ENCODE measurements at places on chromosomes 3 and 15.

- no peak overlapping the region for H3K4me3 ChIP-seq
- no peaks in the 10 kb centered on the region for H3K4me1 ChIP-seq
- DNase-seq = peak; percentile 77
- peaks cover 21% of the 10 kb centered on the region for H3K36me3 ChIP-seq
These were observed 122.6 kb downstream of the LRIG1 start for GRCh38 chr3:66378256-66378655.

- no peak for DNase-seq
- no peaks in the 10 kb centered on the region for H3K36me3 ChIP-seq
- no peak overlapping the region for H3K4me3 ChIP-seq
- H3K27ac ChIP-seq = no peak overlapping the region
- no peaks in the 10 kb centered on the region for H3K27me3 ChIP-seq
These were observed 13.6 kb downstream of the C3orf20 start for GRCh38 chr3:14688525-14688924.

DNA sequence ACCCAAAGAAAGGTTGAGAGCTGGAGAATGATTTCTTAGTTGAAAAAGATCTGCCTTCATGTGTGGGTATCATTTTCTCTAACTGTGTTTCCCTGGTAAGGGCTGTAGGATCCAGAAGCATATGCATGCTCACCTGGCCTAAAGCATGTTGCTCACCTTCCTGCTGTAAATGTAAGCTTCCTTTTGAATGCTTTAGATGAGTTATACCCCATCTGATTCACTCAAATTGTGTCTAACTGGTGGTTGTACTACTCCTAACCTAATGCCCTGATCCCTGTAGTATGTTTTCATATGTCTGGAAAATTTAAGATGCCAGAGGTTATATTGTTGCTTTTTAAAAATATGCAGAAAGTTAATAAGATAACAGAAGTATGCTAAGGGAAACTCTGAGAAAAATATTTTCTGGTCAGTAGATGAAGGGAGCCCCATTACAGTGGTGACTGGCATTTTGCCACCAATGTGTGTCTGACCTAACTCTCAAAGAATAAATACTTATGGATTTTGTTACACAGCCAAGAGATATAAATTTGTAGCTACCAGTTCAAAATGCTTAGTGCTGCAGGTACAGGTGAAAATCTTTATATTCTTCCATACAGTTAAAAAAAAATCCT is 7.7 kb downstream of the FILIP1L start:
- no peaks in the 10 kb centered on the region for H3K36me3 ChIP-seq
- H3K27me3 ChIP-seq = no peaks in the 10 kb centered on the region
- no peak overlapping the region for H3K4me3 ChIP-seq
- H3K27ac ChIP-seq = peak overlapping the region; percentile 75
- H3K4me1 ChIP-seq = peaks cover 45% of the 10 kb centered on the region

GRCh38 chr3:48430708-48431101 is 819 bp upstream of the PLXNB1 start:
- peak overlapping the region; percentile 76 for H3K4me3 ChIP-seq
- H3K36me3 ChIP-seq = peaks cover 6% of the 10 kb centered on the region
- H3K4me1 ChIP-seq = peaks cover 43% of the 10 kb centered on the region
- H3K27ac ChIP-seq = peak overlapping the region; percentile 54
- DNase-seq = no peak
- no peaks in the 10 kb centered on the region for H3K27me3 ChIP-seq

DNA sequence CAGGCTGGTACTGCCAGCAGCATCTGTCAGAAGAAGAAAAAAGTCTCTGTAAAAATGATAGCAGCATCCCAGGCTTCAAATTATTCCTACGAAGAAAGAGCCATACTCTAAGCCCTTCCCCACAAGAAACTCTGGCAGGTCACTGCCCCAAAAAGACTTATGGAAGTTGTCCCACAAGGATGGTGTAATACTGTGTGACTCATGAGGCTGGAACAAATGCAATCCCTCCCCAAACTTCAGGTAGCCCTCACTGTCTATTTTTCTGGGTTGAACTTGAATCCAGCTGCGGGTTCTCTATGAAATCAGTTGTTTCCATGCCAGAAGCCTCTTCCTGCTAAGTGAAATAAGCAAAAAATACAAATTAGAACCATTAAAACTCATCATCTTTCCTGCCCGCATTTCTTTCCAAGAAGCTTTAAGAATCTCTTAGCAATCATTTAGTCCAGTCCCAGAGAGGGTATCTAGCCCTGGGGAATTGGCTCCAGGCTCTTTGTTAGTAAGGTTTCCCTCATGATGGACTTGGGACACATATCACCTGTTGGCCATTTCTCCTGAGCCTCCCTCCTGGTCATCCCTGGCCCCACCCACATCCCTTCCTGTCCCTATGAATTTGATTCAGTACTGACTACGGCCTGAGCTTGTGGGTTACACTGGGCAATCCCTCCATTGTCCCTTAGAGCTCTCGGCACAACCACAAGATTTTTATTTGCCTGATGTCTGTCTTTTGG is 51.7 kb downstream of the FAM174B start:
- no peak overlapping the region for H3K27ac ChIP-seq
- no peak overlapping the region for H3K4me3 ChIP-seq
- H3K36me3 ChIP-seq = no peaks in the 10 kb centered on the region

- peak overlapping the region; percentile 64 for H3K4me3 ChIP-seq
- H3K27ac ChIP-seq = peak overlapping the region; percentile 68
- H3K36me3 ChIP-seq = no peaks in the 10 kb centered on the region
- peaks cover 22% of the 10 kb centered on the region for H3K4me1 ChIP-seq
- no peaks in the 10 kb centered on the region for H3K27me3 ChIP-seq
These were observed 504.2 kb upstream of the PROK2 start for GRCh38 chr3:72288955-72289691.

DNA sequence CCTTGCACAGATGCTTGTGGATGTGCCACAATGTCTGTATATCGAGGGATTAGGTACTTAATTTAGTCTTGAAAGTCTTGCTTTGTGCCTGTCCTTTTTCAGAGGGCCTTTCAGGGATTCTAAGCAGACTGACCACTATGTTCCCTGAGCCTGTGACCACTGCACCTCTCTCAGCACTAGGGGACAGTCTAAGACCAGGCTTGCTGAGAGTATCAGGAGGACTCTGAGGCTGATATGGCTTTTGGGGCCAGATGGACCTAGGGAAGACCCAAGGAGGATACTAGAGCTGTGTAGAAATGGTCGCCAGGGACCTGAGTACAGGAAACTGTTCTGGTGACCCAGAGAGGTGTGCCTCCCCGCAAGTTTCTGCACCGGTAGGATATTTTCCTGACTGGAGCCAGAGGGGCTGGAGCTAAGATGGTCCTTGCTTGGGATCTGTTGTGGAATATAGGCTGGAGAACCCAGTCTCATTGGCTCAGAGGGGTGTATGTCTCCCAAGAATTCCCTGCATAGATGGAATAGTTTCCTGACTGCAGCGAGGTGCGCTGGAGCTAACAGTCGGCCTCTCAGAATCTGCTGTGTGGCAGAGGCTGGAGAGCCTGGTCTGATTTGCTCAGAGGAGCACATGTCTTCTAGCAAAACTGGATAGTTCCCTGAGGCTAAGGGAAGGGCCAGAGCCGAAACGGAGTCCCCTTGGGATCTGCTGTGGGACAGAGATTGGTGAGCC is 213.2 kb upstream of the DCBLD2 start:
- no peaks in the 10 kb centered on the region for H3K27me3 ChIP-seq
- no peaks in the 10 kb centered on the region for H3K4me1 ChIP-seq
- no peaks in the 10 kb centered on the region for H3K36me3 ChIP-seq
- no peak overlapping the region for H3K27ac ChIP-seq
- H3K4me3 ChIP-seq = no peak overlapping the region

GRCh38 chr3:123870033-123870432 is 14.1 kb downstream of the MYLK start:
- no peak for DNase-seq
- no peaks in the 10 kb centered on the region for H3K27me3 ChIP-seq

- no peak overlapping the region for H3K27ac ChIP-seq
- DNase-seq = no peak
- H3K4me1 ChIP-seq = no peaks in the 10 kb centered on the region
These were observed 72.1 kb downstream of the EPHA3 start for GRCh38 chr3:89179355-89180001.

GRCh38 chr3:126456766-126457388 is 18.8 kb downstream of the ZXDC start:
- peaks cover 29% of the 10 kb centered on the region for H3K36me3 ChIP-seq
- no peak for DNase-seq
- no peaks in the 10 kb centered on the region for H3K4me1 ChIP-seq
- no peak overlapping the region for H3K27ac ChIP-seq
- no peaks in the 10 kb centered on the region for H3K27me3 ChIP-seq

- peak overlapping the region; percentile 97 for H3K27ac ChIP-seq
- H3K36me3 ChIP-seq = peaks cover 2% of the 10 kb centered on the region
- no peaks in the 10 kb centered on the region for H3K27me3 ChIP-seq
- peaks cover 26% of the 10 kb centered on the region for H3K4me1 ChIP-seq
These were observed 2.7 kb upstream of the WNT5A start for GRCh38 chr3:55489798-55490132.

DNA sequence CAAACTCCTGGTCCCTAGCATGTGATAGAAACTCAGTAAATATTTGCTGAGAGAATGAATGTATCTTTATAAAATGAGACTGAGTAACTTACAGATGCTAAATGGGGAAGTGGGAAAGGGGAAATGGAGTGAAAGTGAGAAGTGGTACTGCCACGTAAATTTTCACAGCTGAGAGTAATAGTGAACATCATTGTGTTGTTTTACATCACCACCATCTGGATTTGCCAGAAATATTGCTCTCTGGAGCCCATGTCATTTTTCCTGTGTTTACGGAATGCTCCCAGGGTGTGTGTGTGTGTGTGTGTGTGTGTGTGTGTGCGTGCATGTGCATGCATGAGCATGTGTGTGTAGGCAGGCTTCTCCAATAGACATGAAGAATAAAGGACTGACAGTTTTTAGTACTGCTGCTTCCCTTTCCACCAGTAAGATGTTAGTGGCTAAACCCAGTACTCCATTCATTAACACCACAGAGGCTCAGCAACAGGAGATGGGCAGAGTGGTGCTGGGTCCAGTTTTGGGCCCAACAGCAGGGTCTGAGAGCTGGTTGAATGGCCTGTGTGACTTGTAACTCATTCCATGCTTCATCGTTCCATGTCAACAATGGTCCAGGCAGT is 57.3 kb downstream of the DIPK2A start:
- H3K27me3 ChIP-seq = no peaks in the 10 kb centered on the region
- peak overlapping the region; percentile 29 for H3K4me3 ChIP-seq
- DNase-seq = peak; percentile 80
- peaks cover 19% of the 10 kb centered on the region for H3K4me1 ChIP-seq
- H3K36me3 ChIP-seq = no peaks in the 10 kb centered on the region

- no peak overlapping the region for H3K27ac ChIP-seq
- H3K36me3 ChIP-seq = no peaks in the 10 kb centered on the region
- no peak overlapping the region for H3K4me3 ChIP-seq
- no peak for DNase-seq
- H3K4me1 ChIP-seq = no peaks in the 10 kb centered on the region
These were observed 47.1 kb downstream of the USF3 start for GRCh38 chr3:113649174-113649845.

GRCh38 chr3:58357402-58357801 is 24.7 kb downstream of the PXK start:
- H3K27ac ChIP-seq = peak overlapping the region; percentile 100
- H3K4me1 ChIP-seq = peaks cover 97% of the 10 kb centered on the region
- H3K27me3 ChIP-seq = no peaks in the 10 kb centered on the region
- H3K4me3 ChIP-seq = no peak overlapping the region
- H3K36me3 ChIP-seq = peaks cover 23% of the 10 kb centered on the region

DNA sequence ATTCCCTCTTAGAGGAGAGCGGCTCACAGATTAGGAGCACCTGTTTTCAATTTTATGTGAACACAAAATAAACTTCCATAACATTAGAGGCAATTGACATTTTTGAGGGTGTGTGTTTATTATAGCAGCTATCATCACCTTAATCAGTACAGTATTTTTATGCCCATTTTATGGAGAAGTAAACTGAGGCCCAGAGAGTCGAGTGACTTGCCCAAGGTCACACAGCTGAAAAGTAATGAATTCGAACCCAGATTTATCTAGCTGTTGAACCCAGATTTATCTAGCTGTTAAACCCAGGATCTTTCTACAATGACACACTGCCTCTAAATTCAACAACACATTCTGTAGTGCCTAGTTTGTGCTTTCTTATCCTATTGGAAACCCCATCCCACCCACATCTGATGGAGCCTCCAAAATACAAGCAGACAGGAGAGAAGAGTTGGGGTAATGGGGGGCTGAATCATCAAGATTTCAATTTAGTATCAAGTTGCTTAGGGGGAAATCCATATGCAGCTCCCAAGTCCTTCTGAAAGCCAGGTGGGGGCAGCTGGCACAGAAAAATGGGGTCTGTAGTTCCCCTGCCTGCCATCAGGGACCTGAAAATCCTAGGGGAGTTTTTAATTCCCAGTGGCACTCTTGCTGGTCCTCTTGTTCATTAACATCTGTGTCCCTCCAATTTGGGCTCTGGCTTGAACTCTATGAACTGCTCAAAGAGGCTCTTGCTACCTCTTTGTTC is 50.4 kb upstream of the TRA2B start:
- no peaks in the 10 kb centered on the region for H3K27me3 ChIP-seq
- peak overlapping the region; percentile 84 for H3K27ac ChIP-seq
- DNase-seq = no peak
- peak overlapping the region; percentile 8 for H3K4me3 ChIP-seq
- no peaks in the 10 kb centered on the region for H3K36me3 ChIP-seq

- H3K27me3 ChIP-seq = no peaks in the 10 kb centered on the region
- DNase-seq = no peak
- H3K27ac ChIP-seq = no peak overlapping the region
- no peak overlapping the region for H3K4me3 ChIP-seq
These were observed 360.4 kb upstream of the ROBO2 start for GRCh38 chr3:76679541-76679940.

GRCh38 chr3:174170248-174170647 is 688.9 kb upstream of the NAALADL2 start:
- no peaks in the 10 kb centered on the region for H3K36me3 ChIP-seq
- no peak overlapping the region for H3K4me3 ChIP-seq
- DNase-seq = no peak
- no peaks in the 10 kb centered on the region for H3K4me1 ChIP-seq
- no peak overlapping the region for H3K27ac ChIP-seq

GRCh38 chr3:151816091-151816604 is 2.2 kb downstream of the AADAC start:
- DNase-seq = no peak
- no peak overlapping the region for H3K27ac ChIP-seq
- H3K27me3 ChIP-seq = no peaks in the 10 kb centered on the region
- no peak overlapping the region for H3K4me3 ChIP-seq
- H3K4me1 ChIP-seq = no peaks in the 10 kb centered on the region
- H3K36me3 ChIP-seq = no peaks in the 10 kb centered on the region

GRCh38 chr15:80432345-80432702 is 28.1 kb downstream of the ARNT2 start:
- H3K27me3 ChIP-seq = peaks cover 3% of the 10 kb centered on the region
- H3K4me3 ChIP-seq = no peak overlapping the region

DNA sequence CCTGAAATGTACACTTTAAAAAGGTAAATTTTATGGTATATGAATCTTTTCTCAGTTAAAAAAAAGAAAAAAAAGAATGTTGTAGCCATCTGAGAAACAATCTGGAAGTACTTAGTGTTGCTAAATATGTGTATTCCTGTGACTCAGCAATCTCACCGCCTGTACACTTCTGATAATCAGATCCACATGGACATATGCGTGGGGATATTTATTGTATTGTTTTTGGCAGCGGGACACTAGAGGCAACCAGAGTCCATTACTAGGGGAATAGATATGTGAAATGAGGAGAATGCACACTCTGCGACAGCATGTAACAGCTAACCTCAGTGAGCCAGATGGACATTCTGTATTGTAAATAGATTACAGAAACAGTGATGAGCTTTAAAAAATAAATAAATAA is 65.4 kb downstream of the AQP9 start:
- H3K4me1 ChIP-seq = no peaks in the 10 kb centered on the region
- H3K36me3 ChIP-seq = no peaks in the 10 kb centered on the region
- no peak overlapping the region for H3K4me3 ChIP-seq
- no peak for DNase-seq
- no peak overlapping the region for H3K27ac ChIP-seq

- H3K27ac ChIP-seq = no peak overlapping the region
- H3K4me1 ChIP-seq = no peaks in the 10 kb centered on the region
- no peaks in the 10 kb centered on the region for H3K36me3 ChIP-seq
- DNase-seq = no peak
These were observed 65.4 kb downstream of the SIDT1 start for GRCh38 chr3:113597596-113598354.

Data from Karpas-422 (cell line).